Stimulated activated CD8-positive, alpha-beta memory T cell treated with anti-CD3 and anti-CD28 coated beads, Interleukin-2, amount 100 ng/mL, for 1 hour (primary cell): ENCODE measurements at places on chromosomes 4 and X.

GRCh38 chr4:1055721-1056590 is 44.5 kb downstream of the FGFRL1 start:
- DNase-seq, result peak; percentile 64

DNA sequence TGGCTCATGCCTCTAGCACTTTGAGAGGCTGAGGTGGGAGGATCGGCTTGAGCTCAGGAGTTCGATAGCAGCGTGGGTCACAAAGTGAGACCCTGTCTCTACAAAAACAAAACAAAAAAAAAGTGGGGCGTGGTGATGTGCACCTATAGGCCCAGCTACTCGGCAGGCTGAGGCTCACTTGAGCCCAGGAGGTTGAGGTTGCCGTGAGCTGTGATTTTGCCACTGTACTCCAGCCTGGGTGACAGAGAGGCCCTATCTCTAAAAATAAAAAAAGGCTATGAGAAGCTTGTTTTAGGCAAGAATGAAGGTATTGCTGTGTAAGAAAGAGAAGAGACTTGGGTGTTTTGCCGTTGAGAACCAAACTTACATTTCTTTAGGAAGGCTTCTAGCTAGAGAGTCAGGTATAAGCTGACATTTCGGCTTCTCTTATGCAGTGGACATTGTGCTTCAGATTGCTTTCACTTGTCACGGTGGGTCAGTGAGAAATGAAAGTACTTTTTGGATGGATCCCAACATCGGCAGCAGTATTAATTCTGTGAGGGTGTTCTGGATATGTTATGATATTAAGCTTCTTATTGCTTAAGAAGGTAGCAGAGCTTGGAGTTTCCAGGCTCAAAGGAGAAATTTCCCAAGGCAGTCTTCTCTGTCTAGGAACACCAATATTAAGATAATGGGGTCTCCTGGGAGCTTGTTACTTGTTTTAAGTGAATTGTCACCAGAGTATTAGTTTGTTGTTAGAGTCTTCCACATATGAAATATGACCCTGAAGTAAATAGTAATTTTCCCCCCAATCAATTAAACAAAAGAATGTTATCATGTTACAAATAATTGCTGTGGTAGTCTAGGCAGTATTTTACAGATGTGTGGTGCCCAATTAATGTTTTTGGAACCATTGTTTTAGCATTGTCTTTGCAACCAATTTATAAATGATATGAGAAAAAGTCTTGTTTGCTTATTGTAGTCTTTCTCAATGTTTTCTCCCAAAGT is 17.6 kb downstream of the TMEM131L start:
- DNase-seq, result no peak

DNA sequence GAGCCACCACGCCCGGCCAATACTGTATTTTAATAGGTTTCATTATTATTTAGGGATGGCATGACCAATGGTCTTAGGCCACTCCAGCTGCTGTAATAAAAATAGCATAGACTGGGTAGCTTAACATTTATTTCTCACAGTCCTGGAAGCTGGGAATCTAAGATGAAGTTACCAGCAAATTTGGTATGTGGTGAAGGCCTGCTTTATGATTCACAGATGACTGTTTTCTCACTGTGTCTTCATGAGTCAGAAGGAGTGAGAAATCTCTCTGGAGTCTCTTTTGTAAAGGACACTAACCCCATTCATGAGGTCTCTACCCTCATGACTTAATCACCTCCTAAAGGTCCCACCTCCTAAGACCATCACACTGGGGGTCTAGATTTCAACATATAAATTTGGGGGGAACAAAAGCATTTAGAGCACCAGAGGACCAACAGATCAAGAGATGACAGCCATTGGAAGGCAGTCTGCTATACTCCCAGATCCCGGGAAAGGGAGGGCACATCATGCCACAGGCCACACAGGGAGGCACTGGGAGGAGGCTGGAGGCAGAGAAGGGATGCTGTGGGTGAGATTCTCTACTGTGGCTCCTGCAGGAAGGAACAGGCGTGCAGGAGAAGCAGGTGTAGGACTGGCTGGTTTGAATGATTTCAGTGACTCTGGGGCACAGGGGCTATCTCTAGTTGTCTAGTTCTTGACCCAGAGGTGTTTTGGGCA is 335.8 kb upstream of the SFRP2 start:
- no peak for DNase-seq

DNA sequence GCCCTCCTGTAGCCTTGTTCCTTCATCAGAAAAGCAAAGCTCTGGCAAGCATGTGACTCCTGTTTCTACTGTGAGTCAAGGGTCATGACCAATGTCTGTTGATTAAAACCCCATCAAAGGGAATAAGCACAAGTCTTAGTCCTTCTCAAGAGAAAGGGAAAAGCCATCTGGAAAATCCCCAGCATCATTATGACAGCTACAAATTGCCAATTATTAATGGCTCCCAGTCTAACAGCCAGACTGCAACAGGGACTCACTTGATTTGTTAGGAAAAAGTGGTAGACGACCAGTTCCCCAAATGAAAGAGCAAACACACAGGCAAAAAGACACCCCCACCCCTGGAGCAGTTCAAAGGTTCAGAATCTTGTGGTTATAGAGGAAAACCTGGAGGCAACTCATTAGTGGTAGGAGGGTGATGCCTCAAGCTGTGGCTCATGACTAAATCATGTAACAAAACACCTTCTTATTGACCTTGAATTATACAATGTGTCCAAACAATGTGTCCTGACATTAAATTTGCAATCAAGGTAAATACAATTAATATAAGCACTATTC is 315.7 kb downstream of the HNRNPD start:
- no peak for DNase-seq

GRCh38 chrX:85379174-85379907 is at the start of gene POF1B:
Gene POF1B, minus strand, starts transcription at chrX:85379665. Its CDS starts 211 bp downstream, at chrX:85379454.
- no peak for DNase-seq

- DNase-seq, result no peak
Observed at GRCh38 chrX:95427389-95427788, 1257.3 kb upstream of the DIAPH2 start.

DNA sequence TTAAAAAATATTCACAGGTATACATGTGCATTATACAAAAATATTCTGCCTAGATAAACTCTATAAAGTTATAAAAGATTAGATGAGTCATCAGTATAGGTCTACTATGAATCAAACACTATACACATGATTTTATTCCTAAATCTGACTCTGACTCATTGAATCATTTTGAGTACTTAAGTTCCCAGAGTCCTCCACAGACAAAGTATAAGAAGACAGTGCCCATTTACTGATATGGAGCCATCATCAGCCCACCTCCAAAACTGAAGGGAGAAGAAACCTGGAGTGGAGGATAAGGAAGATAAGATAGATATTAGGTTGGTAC is 28.7 kb upstream of the ANTXR2 start:
- no peak for DNase-seq

GRCh38 chr4:184169225-184169867 is 48.3 kb downstream of the ENPP6 start:
- no peak for DNase-seq

- no peak for DNase-seq
Observed at GRCh38 chrX:122078079-122078478, 1030.7 kb downstream of the GLUD2 start.

- DNase-seq, result no peak
Observed at GRCh38 chr4:73978886-73979285, 2.9 kb downstream of the PF4 start.

- DNase-seq, result no peak
Observed at GRCh38 chr4:51855751-51856150, 12.8 kb downstream of the DCUN1D4 start.

- no peak for DNase-seq
Observed at GRCh38 chrX:47590984-47591383, 8.7 kb downstream of the TIMP1 start.

GRCh38 chr4:1331591-1332353 is 15.2 kb upstream of the UVSSA start:
- no peak for DNase-seq

GRCh38 chr4:180058691-180059215 is 2184.4 kb upstream of the TENM3 start:
- DNase-seq, result no peak

GRCh38 chr4:105896984-105897775 is 1.9 kb downstream of the NPNT start:
- DNase-seq, result no peak

- no peak for DNase-seq
Observed at GRCh38 chrX:153610836-153611213, 11.9 kb upstream of the CCNQ start.

- no peak for DNase-seq
Observed at GRCh38 chrX:150051096-150051495, 112.8 kb upstream of the EOLA2 start.

GRCh38 chr4:79848329-79848728 is 224.7 kb downstream of the ANTXR2 start:
- no peak for DNase-seq

- DNase-seq, result no peak
Observed at GRCh38 chrX:139691843-139692505, 16.0 kb downstream of the MCF2 start.

DNA sequence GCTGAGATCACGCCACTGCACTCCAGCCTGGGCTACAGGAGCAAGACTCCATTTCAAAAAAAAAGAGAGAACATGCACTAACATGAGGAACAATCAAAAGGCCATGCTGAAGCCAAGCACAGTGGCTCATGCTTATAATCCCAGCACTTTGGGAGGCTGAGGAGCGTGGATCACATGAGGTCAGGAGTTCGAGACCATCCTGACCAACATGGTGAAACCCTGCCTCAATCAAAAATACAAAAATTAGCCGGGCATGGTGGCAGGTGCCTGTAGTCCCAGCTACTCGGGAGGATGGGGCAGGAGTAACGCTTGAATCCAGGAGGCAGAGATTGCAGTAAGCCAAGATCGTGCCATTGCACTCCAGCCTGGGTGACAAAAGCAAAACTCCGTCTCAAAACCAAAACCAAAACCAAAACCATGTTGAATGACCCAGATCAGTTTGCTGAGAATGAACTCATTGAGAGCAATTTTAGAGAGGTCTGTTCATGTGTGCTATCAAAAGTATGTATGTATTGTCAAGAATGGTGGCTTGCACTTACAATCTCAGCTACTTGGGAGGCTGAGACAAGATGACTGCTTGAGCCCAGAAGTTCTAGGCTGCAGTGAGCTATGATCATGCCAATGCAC is 44.8 kb downstream of the PDS5A start:
- no peak for DNase-seq

DNA sequence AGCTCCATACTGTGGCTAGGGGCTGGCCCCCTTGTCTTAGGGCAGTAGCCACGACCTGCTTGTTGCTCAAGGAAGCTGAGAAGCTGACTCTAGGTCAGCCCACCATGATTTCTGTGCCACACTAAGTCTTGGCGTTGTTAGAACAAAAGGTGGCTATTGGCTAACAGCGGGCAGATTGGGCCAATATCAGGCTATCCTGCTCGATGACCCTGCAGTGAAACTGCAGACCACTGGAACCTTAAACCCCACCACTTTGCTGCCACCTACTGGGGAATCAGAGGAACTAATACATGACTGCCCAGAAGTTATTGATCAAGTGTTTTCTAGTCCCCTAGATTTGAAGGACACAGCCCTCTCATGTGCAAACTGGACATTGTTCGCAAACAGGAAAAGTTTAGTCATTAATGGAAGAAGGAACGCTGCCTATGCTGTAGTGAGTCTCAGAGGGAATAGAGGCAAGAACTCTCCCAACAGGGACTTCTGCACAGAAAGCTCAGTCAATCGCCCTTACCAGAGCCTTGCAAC is 17.0 kb upstream of the PAPSS1 start:
- DNase-seq, result no peak

GRCh38 chrX:17441965-17442364 is 67.0 kb downstream of the NHS start:
- DNase-seq, result no peak

DNA sequence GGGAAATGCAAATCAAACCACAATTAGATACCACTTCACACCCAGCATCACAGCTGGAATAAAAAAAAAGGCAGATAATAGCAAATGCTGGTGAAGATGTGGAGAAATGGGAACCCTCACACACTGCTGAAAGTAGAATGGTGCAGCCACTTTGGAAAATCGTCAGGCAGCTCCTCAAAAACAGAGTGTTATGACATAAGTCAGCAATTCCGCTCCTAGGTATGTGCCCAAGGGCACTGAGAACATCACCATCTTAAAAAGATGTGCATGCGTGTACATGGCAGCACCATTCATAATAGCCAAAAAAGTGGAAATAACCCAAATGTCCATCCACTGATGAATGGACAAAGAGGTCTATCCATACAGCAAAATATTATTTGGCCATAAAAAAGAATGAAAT is 28.0 kb downstream of the HMX1 start:
- DNase-seq, result no peak

DNA sequence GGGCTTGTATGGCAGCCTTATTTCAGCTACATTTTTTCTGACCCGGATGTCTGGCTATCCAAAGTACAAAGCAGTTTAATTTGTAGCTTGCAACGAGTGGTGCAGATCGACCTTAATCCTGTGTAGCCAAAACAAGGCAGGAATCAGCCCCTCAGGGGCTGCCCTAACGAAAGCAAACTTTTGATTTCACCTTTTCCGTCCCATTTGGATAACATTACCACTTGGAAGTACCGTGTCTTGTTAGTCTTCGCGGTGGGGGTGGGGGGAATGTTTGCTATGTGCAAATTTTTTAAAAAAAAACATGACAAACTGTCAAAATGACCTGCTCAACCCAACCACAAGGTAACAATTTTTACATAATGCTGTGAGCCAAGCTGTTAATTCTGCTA is 766 bp upstream of the DNAJB14 start:
- DNase-seq, result no peak

DNA sequence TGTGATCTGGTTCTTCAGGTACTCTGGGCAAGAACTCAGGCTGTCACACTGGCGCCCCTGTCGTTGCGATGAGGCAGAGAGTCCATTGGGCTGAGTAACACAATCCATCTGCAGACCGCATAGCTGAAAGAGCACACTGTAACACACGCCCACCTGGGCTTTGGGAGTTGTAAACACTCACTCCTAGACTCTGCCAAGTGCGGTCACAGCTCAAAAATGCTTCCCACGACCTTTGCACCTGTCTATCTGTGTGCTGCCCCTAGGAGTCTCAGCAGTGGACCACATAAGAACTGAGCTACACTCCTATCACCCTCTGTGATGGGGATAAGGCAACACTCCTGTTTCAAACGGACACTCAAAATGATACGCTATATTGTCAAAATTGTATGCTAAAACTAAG is 2028.3 kb downstream of the PCDH7 start:
- DNase-seq, result no peak

GRCh38 chr4:128061566-128062536 is 739 bp downstream of the LARP1B start:
- peak; percentile 11 for DNase-seq

DNA sequence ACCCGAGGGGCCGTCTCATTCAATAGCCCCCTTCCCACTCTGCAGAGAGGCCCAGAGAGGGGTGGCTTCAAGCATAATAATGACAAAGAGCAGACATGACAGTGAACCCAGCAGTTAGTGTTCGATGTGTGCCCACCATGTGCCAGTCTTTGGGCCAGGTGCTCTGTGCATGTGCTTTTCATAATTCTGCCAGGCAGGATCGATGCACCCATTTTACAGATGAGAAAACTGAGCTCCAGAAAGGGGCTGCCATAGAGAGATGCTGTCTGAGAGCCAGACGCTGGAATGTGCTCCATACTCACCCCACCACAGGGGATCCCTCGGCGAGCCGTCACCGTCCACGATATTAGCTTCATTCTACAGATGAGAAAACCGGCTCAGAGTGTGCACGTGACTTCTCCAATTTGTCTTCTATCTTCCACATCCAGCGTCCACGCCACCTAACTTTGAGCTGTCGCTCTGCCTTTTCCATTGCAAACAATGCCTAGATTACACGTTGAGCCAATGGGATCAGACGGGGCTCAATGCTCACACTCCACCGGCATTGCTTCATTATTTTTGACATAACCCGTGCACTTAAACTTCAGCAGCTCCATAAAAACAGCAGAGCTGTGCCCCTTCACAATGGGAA is 8.2 kb downstream of the ADRA2C start:
- no peak for DNase-seq

- no peak for DNase-seq
Observed at GRCh38 chr4:22668702-22669101, 24.0 kb upstream of the GBA3 start.
